Iris pigment epithelial cell (primary cell): ENCODE measurements at places on chromosomes 5 and 9.

DNA sequence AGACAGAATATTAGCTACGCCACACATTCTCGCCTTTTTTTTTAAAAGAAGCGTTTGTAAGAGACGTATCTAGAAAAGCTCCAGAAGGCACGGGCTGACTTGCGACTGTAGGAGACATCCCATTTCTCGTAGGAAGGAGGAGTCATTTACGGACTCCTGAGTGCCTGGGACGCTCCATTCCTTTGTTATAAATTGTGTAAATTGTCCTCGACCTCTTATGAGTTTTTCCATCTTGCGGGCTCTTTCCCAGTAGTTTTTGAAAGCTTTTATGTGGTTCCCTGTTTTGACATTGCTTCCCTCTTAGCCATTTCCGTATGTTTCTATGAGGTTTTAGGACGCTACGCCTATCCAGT lies 1.0 kb downstream of the RABL6 start:
- DNase-seq, result peak; percentile 57

DNA sequence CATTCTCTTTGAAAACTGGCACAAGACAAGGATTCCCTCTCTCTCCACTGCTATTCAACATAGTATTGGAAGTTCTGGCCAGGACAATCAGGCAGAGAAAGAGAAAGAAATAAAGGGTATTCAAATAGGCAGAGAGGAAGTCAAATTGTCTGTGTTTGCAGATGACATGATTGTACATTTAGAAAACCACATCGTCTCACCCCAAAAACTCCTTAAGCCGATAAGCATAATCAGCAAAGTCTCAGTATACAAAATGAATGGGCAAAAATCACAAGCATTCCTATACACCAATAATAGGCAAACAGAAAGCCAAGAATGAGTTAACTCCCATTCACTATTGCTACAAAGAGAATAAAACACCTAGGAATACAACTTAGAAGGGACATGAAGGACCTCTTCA lies 21.0 kb upstream of the EPB41L4A start:
- DNase-seq, result no peak

- no peak for DNase-seq
Measured at GRCh38 chr5:111262815-111263214, 38.6 kb downstream of the CAMK4 start.

- DNase-seq, result peak; percentile 8
Measured at GRCh38 chr5:81629986-81630385, 120.9 kb downstream of the SSBP2 start.

GRCh38 chr9:124210697-124211096 lies 47.1 kb upstream of the NEK6 start:
- no peak for DNase-seq

DNA sequence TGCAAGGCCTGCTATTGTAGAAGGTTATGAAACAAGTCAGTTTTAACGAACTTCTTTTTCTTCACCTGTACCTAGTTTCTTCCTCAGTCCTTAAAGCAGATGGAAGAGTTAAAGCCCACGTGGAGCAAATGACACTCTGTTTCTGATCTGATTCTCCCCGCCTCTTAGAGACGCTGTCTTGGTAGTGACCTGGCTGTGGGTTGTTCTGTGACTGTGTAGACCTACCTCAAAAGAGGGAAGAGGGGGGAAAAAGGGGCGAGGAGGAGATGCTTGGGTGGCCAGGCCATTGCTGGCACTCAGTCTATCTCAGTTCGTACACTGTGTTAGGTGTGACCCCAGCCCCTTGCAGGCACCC lies 610 bp downstream of the GFRA3 start:
- no peak for DNase-seq

DNA sequence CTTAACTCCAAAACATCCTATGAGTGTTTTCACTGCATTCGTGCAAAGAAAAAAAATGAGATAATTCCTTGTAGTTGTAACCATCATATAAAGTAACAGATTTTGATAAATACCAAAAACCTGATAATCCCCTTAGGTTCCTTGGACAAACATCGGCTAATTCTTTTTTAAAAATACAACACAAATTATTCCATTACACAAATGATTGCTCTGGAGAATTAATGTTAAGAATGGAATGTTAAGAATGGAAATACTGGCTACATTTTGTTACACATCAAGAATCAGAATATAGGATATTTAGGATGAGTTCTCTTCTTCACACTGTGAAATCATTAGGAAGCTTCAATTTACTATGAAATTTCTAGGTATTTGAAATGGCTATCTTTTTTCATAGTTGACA lies 139.4 kb downstream of the LPAR1 start:
- DNase-seq, result no peak

DNA sequence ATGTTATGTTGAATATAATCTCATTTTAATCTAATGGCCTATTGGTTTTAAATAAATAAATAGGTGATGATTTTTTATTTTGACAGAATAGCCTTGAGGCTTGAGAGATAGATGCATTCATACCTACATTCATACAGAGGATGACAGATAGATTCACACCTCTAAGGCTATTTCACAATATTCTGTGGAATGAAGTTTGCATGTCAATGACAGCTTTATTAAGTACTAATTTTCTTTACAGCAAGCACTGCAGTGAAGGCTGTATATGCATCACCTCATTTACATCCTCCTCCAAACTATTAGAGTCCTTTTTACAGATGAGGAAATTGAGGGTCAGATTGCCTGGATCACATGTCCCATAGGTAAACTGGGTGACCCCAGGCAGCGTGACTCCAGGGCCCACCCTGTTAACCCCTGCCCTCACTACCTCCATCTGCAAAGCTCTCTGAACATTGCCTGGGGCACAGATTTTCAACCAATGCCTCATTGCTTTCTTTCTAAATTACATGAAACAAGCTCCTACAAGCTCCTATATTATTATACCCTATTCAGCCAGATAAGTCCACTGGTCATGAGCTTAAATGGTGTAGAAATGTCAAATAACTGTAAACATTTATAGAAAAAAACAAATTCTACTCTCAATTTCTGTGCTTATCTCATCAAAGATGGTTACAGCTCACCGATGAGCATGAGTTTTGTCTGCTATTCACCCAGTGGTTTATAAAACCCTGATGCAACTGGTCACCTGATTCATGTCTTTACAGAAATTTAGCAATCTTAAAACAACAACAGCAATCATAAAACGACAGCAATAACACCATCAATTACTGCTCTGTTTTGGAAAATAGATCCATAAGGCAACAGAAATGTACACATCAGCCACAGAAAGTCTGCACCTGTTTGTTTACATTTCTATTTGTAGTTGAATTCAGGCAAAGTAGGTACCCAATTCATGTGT lies 338.0 kb downstream of the NSG2 start:
- DNase-seq, result no peak

DNA sequence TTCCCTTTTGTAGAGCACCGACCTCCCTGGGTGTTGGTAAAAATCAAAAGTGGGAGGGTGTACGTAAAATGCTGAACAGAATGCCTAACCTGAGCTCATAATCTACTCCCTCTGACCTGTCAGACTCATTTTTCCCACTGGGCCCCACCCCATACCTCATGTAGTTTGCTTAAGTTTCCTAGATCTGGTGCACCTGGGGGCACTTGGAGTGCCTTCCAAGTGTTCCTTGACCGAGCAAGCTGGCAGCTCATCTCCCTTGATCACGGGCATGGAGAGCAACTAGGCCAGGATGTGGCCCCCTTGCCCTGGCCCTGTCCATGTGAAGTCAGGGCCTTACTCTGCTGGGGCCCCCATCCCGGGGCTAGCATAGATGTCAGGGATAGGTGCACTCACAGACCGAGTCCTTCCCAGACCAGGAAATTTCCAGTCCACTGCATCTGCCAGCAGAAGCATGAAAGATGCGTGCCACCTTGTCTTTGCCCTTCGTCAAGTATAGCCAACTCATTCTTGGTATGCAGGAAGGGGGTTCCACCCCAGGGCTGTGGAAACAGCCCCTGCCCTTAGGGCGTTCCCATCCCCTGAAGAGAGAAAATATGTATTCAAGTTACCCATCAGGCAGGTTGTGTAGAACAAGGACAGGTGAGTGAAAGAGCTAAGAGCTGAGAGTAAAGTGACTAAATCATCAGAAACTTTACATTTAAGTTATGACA lies 41.9 kb downstream of the SLC22A5 start:
- DNase-seq, result no peak

GRCh38 chr9:121360601-121361374 lies 9.3 kb downstream of the STOM start:
- DNase-seq, result peak; percentile 93

DNA sequence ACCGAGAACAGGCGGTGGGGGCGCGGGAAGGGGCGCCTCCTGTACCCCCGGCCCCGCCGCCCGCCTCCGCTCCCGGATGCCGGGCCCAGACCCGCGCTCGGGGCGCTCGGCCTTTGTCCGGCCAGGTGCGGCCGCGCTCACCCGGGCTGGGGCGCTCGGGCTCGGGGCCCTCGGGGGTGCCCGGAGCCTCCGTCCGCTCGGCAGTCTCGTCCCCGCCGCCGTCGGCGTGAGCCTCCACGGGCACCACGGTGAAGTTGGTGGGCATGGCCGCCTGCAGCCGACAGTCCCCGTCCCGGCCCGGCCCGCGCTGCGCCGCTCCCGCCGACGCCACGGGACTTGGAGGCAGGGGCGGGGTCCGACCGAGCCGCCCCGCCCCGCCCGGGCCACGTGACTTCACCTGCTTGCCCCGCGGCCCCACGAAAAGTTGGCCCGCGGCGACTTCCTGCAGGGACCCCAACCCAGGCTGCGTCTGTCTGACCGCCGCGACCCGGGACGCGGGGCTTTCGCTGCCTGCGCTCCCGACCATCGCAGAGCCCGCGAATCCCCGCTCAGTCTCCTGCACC lies at the start of gene SLC12A7:
TSS of gene SLC12A7 (minus strand) at position 337 of the 563 bp plus-strand sequence. CDS start at position 265, 72 bp downstream.
- no peak for DNase-seq

DNA sequence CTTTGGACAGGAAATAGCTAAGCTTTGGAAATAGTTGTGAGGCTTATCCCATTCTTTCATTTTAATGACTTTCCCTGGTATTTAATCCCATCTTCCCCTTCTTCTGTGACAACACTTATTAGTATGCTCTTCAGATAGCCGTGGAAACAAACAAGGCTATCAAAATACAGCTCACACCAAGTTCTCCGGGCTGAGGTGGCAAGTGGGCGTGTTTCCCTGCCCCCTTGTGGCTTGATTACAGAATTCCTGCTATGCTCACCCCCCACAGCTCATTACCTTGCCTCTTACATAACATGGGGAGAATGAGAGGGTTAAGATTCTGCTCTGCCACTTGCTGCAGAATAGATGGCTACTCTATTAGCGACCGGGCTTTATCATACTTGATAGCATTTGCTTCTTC lies 437.1 kb upstream of the TLE4 start:
- peak; percentile 47 for DNase-seq

- DNase-seq, result no peak
Measured at GRCh38 chr9:88875400-88876120, 115.7 kb upstream of the S1PR3 start.

DNA sequence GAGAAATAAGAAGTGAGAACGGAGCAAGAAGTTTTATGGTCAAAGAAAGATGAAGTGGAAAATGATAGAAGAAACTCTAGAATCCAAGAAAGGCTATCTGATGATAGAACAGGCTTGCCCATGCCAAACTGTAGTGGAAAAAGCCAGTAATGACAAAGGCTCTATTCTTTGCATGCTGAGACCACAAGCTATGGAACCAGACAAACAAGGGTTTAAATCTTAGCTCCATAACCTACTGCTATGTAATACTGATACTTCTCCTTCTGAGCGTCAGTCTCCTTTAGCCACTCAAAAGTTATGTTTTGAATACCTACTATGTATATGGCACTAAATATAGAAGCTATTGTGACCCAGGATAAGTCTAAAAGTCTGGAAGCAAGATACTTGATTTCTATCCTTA lies 51.2 kb upstream of the TRIM32 start:
- DNase-seq, result no peak

DNA sequence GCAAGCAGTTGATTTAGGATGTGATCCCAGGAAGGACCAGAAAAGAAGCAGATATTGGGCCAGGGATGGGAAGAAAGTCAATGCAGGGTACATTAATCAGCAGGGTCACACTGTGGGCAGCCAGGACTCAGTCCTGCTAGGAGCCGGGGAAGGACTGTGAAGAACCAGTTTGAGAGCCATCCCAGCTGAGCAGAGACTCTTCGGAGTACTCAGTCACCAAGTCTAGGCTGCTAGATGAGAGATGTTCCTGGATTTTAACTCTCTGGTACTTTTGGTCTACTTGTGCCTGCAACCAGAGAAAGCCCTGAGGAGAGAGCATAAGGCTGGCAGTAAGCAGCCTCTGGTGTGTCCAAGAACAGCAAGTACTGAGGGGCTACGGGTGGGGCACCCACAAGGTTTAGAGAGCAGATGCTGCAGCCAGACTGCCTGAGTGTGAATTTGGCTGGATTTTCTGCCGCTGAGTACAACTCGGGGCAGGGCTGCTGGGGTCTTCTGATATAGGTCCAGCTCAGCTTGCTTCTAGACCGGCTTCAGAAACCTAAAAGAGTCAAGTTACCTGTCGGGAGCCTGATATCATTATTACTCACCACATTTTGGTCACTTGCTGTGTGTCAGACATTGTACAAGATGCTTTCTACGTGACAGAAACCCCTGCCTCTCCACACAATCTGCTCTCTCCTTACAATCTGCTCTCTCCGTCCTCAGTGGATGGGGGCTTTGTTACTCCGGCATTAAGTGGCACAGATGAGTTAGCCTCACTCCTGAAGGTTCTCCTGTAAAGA lies 250.2 kb upstream of the GAS1 start:
- DNase-seq, result no peak

DNA sequence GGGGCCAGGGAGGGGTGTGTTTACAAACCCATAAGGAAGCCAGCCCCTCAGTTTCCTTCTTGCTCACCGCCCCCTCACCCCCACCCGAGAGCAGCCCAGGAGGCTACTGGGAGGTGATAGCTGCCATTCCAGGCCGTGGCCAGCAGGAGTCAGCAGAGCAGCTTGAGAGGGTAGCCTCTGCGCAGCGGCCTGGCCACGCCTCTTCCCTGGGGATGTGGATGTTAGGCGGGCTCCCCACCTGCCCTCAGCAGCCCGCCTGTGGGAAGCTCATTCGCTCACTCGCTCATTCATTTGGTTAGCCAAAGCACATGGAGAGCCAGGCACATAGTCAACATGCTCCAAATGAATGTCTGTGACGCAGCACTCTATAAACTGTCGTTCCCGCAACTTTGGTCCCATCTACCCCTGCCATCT lies 6.1 kb upstream of the DPM2 start:
- peak; percentile 65 for DNase-seq

DNA sequence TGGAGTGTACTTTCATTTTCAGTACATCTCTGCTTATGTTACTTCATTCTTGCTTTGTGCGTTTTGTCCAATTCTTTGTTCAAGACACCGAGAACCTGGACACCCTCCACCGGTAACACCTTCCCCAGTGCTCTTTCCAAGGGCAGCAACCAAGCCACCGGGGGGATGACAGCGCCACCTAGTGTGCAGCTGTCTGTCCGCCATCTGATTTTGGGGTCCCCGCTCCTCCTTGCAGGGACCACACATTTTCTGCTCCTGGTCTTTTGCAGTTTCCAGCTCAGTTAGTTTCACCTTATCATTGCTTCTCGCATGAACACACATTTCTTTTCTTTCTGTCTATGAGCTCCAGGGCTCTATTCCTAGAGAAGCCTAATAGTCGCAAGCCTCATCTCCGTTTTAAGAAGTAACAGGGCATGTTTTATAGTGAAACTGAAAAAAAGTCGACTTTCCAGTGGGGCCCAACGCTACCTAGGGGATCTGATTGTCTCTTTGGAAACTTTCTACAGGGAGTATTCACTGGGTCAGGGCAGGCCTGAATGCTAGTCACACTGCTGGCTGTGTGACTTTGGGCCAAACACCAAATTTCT lies 152.1 kb downstream of the FSTL4 start:
- DNase-seq, result no peak

- peak; percentile 96 for DNase-seq
Measured at GRCh38 chr9:120443489-120443888, 136.5 kb downstream of the CDK5RAP2 start.
